ENCODE measurements at places on chromosomes 1 and 21.

DNA sequence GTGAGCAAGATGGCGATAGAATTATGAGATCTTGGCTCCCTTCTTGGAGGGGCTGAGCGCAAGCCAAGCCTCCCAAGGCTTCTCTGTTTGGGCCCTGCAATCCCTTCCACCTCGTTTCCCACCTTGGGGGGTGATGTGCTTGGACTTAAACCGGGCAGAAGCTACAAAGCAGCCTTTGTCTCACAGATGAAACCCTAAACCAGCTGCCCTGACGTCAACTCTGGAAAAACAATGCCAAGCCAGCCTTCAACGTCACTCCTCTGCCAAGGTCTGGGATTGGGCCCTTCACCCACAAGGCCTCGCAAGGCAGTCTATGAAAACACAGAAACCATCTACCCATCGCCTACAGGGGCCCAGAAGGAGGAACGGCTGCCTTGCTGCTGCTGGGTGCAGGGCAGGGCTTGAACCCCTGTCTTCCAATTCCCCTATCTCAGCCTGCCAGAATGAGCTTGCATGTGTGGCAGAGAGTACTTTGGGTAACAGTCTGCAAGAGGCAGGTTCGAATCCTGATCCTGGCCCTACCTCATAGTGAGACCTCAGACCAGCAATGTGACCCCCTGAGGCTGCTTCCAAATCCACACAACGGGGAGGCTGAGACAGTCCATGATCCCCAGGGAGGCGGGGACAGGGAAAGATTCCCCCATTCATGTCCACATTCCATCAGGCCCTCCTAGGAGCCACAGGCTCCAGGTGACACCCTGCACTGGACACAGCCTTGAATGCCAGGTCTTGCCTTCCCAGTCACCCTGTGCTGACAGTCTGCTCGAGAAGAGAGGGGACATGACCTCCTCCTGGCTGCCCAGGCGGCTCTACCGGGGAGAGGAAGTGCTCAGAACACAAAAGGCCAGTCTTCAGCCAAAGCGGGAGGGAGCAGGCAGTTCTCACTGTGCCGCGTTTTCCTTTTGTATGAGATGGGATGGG is 15.0 kb downstream of the IFFO2 start:
- DNase-seq = no peak

DNA sequence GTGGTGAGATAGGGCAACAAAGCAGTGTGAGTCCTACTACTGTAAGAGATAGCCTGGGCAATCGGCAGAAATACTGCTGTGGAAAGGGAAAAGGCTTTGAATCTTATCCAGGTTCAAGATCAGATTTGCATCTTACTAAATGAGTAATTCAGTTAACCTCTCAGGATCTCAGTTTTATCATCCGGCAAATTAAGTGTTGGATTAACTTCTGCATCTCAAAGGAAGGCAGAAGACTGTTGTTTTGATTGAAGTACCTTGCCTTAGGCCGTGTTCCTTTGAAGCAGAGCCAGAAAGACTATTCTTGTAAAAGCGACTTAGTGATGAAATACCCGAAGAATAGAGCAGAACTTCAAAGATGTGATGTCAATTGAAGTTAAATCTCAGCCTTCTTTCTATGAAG is 612.9 kb upstream of the USP24 start:
- no peak for DNase-seq

GRCh38 chr1:210707300-210708240 is 378.9 kb downstream of the HHAT start:
- DNase-seq = no peak

DNA sequence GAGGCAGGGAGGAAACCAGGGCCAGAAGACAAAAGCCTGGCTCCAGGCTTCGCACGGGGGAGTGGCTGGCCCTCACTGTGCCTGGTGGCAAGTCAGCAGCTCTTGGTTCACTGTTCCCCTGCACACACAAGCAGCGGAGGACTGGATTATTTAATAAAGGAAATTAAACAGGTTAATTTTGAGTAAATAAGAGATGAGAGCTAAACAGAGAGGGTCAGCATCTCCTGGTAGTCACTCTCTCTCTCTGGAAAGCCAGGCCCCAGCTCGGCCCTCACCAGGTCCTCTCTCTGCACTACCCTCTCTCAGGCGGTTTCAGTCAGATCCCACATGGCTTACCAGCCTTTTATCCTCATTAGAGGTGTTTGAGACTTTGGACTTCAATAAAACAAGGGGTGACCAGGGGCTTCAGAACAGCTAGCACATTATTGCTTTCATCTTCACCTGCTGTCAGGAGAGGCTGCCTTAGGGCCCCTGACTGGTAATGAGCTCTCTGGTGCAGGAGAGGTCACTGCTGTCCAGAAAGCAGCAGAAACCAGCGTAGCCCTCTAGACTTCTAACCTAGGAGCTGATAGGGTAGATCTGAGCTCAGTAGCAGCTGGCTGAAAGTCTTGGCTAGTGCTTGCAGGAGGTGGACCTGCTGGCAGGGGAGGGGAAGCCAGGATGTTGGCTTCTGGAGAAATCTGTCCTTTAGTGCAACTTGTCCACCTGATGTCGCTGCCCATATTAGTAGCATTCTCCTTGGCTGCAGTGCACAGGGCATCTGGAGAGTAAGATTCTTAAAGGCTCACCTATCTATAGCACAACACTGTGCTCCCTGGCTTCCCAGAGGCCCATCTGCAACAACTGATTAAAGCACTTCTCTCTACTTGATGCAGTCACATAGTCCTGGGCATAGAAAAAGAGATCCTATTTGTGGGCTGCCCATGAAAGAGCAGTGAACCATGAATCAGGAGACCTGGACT is 45.9 kb downstream of the SYT6 start:
- DNase-seq = no peak

DNA sequence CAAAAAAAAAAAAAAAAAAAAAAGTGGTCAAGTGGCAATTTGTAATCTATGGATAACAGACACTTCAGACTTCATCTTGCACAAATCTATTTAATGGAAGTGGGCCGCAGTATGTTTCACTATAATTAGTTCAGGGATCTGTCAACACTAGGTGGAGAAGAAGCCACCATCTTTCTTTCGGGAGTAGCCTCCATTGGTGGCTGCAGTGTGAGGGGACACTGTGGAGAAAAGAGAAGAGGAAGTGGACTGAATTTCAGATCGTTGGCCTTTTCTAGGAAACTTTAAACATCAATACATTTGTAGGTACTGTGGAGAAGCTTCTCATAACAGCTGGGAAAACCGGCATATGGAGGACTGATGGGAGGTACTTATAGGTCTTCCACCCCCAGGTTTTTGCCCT is 8.0 kb upstream of the ELAPOR1 start:
- DNase-seq = no peak

- DNase-seq = no peak
Measured at GRCh38 chr1:223249854-223250631, 107.0 kb upstream of the TLR5 start.

DNA sequence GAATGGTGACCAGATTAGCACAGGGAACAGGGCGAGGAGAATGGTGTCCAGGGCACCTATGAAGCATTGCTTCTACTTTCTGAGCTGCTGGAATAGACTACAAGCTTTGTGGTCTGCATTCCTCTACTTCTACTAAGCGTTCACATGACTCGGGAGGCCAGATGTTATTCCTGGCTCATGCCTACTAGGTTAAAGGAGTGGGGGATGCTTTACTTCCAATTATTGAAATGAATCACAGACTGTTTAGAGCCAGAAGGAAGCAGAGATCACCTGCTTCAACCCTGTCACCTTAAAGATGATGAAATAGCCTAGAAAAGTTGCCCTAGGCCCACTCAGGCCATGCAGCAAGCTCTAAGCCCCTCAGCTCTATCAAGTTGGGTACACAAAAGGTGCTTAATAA is 633.5 kb downstream of the KIF26B start:
- no peak for DNase-seq

- no peak for DNase-seq
Measured at GRCh38 chr1:155011004-155011416, 8.4 kb downstream of the ZBTB7B start.
